Suprapubic skin (tissue), 4 donors: ENCODE measurements at places on chromosomes 1 and 21. TPM values are rescaled to one million over a fixed set of nuclear protein-coding genes. Genes with fewer than 3 reads are reported as not detected.
A peak's percentile ranks its signal among the peaks of the same experiment; 100 is the strongest.

The SFT2D2 gene
- 60.3 TPM for total RNA-seq

The TRMT1L gene
- total RNA-seq: 7.6 TPM

The ANGPTL7 gene
- total RNA-seq: 5.4 TPM

The CELA3A gene
- not detected for total RNA-seq

GRCh38 chr1:208089761-208090370 lies 154.3 kb downstream of the PLXNA2 start:
- H3K27ac ChIP-seq: no peak overlapping the region
- no peaks in the 10 kb centered on the region for H3K27me3 ChIP-seq
- H3K36me3 ChIP-seq: peaks cover 26% of the 10 kb centered on the region
- peaks cover 32% of the 10 kb centered on the region for H3K4me1 ChIP-seq
- no peak for DNase-seq

GRCh38 chr1:213055767-213056166 lies 4.7 kb downstream of the RPS6KC1 start:
- peaks cover 13% of the 10 kb centered on the region for H3K4me1 ChIP-seq
- no peaks in the 10 kb centered on the region for H3K36me3 ChIP-seq
- no peak overlapping the region for H3K27ac ChIP-seq
- no peak for DNase-seq
- H3K4me3 ChIP-seq: no peak overlapping the region

DNA sequence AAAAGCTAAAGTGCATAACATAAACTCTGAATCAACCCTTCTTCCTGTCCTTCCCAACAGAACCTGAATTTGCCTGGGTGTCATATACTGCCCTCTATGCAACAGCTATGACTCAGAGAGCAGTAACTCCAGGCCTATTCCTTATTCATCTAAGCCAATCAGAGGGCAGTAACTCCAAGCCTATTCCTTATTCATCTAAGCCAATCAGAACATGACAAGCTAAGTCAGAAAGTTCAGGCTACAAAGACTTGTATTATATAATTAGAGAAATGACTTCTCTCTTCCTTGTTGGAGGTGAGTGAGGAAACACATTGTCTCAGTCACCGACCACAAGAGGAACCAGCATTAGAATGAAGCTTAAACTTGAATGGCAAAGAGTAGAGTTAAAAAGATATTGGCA lies 26.2 kb upstream of the TADA1 start:
- no peaks in the 10 kb centered on the region for H3K27me3 ChIP-seq
- H3K4me1 ChIP-seq: no peaks in the 10 kb centered on the region
- no peak overlapping the region for H3K4me3 ChIP-seq
- no peak overlapping the region for H3K27ac ChIP-seq
- no peak for DNase-seq

DNA sequence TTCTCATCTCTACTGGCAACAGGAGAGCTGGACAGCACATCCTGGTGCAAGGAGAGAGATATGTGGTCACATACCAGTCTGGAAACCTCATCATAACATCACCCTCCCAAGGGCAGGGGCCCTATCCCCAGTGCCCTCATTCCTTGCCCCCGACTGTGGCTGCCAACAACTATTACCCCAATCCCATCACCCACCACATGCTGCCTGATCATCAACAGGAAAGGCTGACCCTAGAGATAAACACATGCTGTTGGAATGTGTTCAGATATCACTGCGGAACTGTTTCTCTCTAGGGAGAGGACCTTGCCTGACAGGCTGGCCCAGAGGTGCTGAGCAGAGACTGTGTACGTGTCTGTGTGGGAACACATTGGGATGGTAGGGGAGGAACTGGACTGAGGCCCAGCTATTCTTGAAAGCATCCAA lies 4.5 kb upstream of the INKA2 start:
- DNase-seq: no peak
- no peak overlapping the region for H3K27ac ChIP-seq
- H3K4me3 ChIP-seq: no peak overlapping the region
- H3K36me3 ChIP-seq: no peaks in the 10 kb centered on the region

DNA sequence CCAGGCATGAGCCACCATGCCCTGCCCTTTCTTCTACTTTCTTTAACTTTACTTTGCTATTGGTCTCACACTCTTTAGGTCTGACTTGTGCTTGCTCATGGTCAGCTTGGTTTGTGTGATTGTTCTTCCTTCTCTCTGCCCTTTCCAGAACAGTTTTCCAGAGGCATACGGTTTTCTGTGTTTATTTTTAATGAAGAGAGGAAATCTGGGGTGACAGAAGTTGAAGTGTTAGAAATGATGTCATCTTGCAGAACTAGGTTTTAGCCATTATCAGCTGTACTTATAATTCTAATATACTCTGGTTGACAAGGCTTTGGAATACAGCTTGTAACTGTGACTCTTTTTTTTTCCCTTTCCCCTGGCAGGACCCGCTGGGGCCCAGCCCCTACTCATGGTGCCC lies 14.4 kb downstream of the AGO3 start:
- no peak overlapping the region for H3K27ac ChIP-seq
- no peaks in the 10 kb centered on the region for H3K27me3 ChIP-seq
- peaks cover 3% of the 10 kb centered on the region for H3K4me1 ChIP-seq
- no peak for DNase-seq

DNA sequence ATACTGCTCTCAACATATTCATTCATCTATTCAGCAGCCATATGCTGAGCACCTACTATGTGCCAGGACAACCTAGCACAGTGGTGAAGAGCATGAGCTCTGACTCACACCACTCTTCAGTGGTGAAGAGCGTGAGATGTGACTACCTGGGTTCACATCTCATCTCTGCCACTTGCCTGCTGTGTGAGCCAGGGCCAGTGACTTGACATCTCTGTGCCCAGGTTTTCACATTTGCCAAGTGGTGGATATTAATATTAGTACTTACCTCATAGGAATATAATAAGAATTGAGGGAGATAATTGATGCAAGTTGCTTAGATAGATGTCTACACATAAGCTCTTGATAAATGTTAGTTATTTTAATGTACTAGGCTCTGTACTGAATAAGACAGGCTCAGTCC lies 488.9 kb downstream of the PTPRU start:
- no peaks in the 10 kb centered on the region for H3K4me1 ChIP-seq
- H3K27ac ChIP-seq: no peak overlapping the region
- DNase-seq: no peak
- H3K27me3 ChIP-seq: peaks cover 10% of the 10 kb centered on the region
- H3K36me3 ChIP-seq: no peaks in the 10 kb centered on the region

DNA sequence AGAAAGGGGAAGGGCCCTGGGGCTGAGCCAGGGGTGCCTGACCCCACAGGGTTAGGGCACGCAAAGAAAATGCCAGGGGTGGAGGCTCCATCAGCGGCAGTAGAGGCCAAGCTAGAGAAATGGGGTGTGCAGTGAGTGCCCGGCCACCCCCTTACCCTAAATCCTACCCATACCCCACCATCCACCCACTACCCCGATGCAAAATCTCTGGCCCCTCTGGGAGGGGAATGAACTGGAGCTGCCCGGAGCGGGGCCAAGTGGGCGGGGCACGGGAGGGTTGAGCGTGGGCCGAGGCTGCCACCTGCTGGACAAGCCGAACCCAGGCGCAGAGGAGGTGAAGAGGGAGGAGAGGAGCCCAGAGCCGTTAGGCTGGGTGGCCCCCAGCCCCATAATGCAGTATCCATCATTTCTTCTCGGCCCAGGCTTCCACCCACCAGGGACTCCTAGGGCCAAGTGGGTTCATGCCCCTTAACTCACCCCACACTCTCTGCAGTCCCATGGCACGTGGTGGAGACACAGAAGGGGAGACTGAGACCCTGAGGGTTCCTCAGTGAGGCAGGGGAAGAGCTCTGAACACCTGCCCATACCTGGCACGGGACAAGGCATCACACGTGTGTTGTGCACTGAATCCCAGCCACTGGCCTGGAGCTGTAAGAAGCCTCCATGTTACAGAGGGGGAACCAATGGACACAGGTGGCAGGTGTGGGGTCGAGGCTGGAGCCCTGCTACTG lies 1.4 kb upstream of the C1QC start:
- peaks cover 31% of the 10 kb centered on the region for H3K27me3 ChIP-seq
- H3K27ac ChIP-seq: no peak overlapping the region
- no peaks in the 10 kb centered on the region for H3K36me3 ChIP-seq
- peak; percentile 91 for DNase-seq
- no peak overlapping the region for H3K4me3 ChIP-seq
- H3K4me1 ChIP-seq: peaks cover 5% of the 10 kb centered on the region

DNA sequence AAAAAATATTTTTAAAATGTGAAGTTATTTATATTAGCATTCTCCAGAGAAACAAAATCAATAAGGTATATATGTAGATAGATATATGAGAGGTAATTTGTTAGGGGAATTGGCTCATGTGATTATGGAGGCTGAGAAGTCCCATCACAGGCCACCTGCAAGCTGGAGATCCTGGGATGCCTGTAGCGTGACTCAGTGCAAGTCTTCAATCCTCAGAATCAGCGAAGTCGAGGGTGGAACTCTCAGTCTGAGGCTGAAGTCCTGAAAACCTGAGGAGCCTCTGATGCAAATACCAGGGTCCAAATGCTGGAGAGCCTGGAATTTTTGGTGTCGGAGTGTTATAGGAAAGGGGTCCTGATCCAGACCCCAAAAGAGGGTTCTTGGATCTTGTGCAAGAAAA lies 658.5 kb downstream of the USP25 start:
- H3K4me3 ChIP-seq: no peak overlapping the region
- H3K4me1 ChIP-seq: peaks cover 3% of the 10 kb centered on the region
- H3K36me3 ChIP-seq: no peaks in the 10 kb centered on the region
- H3K27ac ChIP-seq: no peak overlapping the region

- H3K4me3 ChIP-seq: no peak overlapping the region
- H3K27ac ChIP-seq: no peak overlapping the region
- DNase-seq: no peak
- H3K27me3 ChIP-seq: no peaks in the 10 kb centered on the region
- no peaks in the 10 kb centered on the region for H3K36me3 ChIP-seq
Observed at GRCh38 chr1:40633523-40633922, 32.0 kb downstream of the RIMS3 start.

- H3K27ac ChIP-seq: peak overlapping the region; percentile 82
- peak overlapping the region; percentile 11 for H3K4me3 ChIP-seq
- peak; percentile 95 for DNase-seq
Observed at GRCh38 chr1:23528250-23528978, 2.6 kb downstream of the E2F2 start.

GRCh38 chr1:6045561-6045960 lies at the start of gene KCNAB2:
Gene KCNAB2, plus strand, starts transcription at chr1:6045888. Its CDS starts 5,649 bp downstream, at chr1:6051537.
- DNase-seq: no peak
- H3K4me3 ChIP-seq: no peak within 1 kb of the TSS
- H3K4me1 ChIP-seq: no peaks in the 10 kb centered on the region
- no peak within 1 kb of the TSS for H3K27ac ChIP-seq
- no peaks in the 10 kb centered on the region for H3K36me3 ChIP-seq
- no peaks in the 10 kb centered on the region for H3K27me3 ChIP-seq

DNA sequence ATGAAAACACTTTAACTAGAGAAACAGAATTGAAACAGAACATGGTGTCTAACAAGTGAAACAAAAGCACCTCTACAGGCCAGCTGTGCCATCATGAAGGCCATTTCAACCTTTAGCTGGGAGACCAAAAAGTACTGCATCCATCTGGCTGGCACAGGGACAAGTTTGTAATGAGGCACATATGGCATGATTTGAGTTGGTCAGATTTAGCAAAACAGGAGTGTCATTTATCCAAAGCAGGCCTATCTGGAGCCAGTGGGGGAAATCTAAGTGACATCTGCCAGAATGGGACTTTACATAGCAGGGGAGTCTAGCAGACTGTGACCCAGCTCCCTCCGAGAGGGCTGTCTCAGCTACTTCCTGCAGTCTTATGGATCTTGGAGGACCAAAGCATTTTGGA lies 51.9 kb downstream of the DNTTIP2 start:
- H3K27me3 ChIP-seq: no peaks in the 10 kb centered on the region
- DNase-seq: no peak
- no peaks in the 10 kb centered on the region for H3K36me3 ChIP-seq

DNA sequence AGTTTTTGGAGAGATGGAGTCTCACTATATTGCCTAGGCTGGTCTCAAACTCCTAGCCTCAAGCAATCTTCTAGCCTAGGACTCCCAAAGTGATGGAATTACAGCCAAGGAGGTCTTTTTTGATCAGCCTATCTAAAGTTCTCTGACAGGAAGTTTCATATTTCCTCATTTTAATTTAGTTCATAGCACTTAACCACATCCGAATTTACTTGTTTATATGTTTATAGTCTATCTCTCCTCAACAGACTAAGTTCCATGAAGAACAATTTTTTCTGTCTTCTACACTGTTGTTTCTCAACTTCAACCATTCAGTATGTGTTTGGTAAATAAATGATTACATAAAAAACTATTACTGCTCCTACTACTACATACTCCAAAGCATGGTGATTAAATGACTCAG lies 47.9 kb downstream of the GON4L start:
- H3K36me3 ChIP-seq: peaks cover 65% of the 10 kb centered on the region
- H3K27me3 ChIP-seq: no peaks in the 10 kb centered on the region

DNA sequence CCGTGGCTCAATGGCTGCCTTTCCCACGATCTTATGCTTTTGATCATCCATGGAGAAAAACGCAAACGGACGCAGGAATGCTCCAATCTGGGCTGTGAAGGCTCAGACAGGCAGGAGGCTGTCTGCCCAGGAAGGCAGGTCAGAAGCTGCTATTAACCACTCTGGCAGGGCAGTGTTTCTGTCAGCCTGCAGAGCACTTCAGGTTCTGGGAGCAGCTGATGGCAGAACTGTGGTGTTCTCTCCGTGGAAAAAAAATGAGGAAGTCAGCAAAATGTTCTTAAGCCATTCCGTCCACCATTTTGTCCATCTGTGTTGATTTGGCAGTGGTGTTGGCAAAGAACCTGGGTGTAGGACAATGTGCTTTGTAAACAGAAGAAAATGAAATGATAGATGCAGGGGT lies 91.7 kb downstream of the SIM2 start:
- H3K4me3 ChIP-seq: no peak overlapping the region
- H3K27me3 ChIP-seq: no peaks in the 10 kb centered on the region
- peaks cover 8% of the 10 kb centered on the region for H3K4me1 ChIP-seq
- DNase-seq: no peak

DNA sequence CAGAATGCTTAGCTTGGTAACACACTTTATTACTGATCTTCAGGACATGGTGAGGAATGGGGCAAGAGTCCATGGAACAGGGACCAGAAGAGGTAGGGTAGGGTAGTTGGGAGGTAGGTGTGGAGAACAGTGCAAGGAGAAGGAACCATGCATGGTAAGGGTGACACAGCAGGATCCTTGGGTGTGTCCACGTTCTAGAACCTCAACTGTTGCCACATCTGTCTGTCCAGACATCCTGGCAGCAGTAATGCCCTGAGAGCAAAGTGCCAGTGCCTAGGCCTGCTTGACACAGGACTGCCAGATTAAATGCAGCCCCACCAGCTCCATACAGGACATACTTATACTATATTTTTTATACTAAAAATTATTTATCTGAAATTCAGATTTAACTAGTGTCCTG lies 13.9 kb downstream of the DMAP1 start:
- H3K4me3 ChIP-seq: no peak overlapping the region
- peaks cover 23% of the 10 kb centered on the region for H3K36me3 ChIP-seq
- H3K27me3 ChIP-seq: no peaks in the 10 kb centered on the region
- H3K4me1 ChIP-seq: peaks cover 6% of the 10 kb centered on the region

- peaks cover 4% of the 10 kb centered on the region for H3K27me3 ChIP-seq
- no peaks in the 10 kb centered on the region for H3K36me3 ChIP-seq
- no peak overlapping the region for H3K4me3 ChIP-seq
- no peak for DNase-seq
Observed at GRCh38 chr1:234108921-234109320, 204.4 kb downstream of the SLC35F3 start.
